ENCODE measurements at places on chromosomes 16 and 17.
A peak's percentile ranks its signal among the peaks of the same experiment; 100 is the strongest.

GRCh38 chr16:31186176-31186575 lies 6.2 kb downstream of the FUS start:
- no peak for DNase-seq

- peak; percentile 45 for DNase-seq
Measured at GRCh38 chr16:47058295-47059086, 85.0 kb upstream of the DNAJA2 start.

DNA sequence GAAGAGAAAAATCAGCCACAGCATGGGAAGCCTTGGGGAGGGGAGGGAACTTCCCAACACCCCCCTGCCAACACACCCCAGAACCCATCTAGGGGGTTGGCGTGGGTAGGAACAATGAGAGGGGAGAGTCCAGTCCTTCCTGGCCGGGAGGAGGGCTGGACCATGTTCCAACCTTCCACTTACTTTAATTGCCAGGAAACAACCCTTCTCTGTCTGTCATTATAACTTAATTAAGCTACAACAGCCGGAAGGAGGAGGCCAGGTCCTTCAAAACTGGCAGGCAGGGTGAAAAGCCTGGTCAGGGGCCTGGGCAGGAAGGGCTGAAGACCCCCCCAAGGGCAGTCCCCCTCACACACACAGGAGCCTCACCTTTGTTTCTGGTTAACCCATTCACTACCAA lies 447.0 kb downstream of the SOX9 start:
- DNase-seq: no peak

GRCh38 chr16:68640972-68641371 lies 4.1 kb upstream of the CDH3 start:
- DNase-seq: no peak

DNA sequence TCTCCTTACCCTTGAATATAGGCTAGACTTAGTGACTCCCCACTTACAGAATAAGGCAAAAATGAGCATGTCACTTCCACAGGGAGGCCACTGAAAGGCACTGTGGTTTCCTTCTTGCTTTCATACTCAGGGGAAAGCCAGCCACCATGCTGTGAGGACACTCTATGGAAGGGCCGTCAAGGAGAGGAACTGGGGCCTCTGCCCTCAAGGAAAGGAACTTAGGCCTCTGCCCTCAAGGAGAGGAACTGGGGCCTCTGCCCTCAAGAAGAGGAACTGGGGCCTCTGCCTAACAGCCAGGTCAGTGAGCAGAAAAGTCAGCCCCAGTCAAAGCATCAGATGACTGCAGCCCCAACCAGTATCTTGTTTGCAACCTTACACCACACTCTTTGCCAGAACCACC lies 30.1 kb downstream of the VPS35 start:
- DNase-seq: no peak

- DNase-seq: no peak
Measured at GRCh38 chr17:61757168-61757567, 106.2 kb downstream of the BRIP1 start.

- no peak for DNase-seq
Measured at GRCh38 chr16:14202697-14203096, 131.6 kb downstream of the MRTFB start.

DNA sequence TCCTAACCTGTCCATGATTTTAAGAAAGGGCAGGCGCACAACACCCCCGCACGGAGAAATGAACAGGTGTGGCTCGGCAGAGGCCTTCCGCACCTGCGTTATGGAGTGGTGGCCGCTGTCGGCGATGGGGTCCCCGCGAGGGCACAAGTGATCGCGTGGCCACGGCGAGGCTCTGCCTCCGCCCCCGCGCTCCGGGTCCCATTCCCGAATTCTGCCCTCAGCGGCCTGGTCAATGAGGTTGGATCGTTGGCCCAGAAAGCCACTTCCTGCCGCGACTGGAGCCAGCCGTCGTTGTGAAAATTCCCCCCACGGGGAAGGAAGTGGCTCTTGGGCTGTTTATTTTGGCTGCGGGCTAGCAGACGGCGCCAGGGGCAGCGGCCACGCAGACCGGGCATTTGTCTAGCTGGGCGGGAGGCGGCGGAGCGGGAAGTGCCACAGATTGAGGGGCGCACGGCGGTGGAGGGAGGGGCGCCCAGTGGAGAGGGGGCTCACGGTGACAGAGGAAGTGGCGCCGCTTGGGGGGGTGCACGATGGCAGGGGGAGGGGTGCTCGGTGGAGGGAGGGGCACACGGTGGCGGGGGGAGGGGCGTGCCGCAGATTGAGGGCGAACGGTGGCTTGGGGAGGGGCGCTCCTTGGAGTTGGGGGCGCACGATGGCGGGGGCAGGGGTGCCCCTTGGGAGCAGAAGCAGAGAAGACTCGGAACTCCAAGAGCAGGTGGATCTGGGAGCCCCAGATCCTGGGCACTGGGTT lies 25.0 kb downstream of the MRC2 start:
- DNase-seq: peak; percentile 88

Measured in coronary artery (tissue), 2 donors.